ENCODE measurements at places on chromosomes 6 and 20. TPM values are rescaled to one million over a fixed set of nuclear protein-coding genes. Genes with fewer than 3 reads are reported as not detected.
A peak's percentile ranks its signal among the peaks of the same experiment; 100 is the strongest.

DNA sequence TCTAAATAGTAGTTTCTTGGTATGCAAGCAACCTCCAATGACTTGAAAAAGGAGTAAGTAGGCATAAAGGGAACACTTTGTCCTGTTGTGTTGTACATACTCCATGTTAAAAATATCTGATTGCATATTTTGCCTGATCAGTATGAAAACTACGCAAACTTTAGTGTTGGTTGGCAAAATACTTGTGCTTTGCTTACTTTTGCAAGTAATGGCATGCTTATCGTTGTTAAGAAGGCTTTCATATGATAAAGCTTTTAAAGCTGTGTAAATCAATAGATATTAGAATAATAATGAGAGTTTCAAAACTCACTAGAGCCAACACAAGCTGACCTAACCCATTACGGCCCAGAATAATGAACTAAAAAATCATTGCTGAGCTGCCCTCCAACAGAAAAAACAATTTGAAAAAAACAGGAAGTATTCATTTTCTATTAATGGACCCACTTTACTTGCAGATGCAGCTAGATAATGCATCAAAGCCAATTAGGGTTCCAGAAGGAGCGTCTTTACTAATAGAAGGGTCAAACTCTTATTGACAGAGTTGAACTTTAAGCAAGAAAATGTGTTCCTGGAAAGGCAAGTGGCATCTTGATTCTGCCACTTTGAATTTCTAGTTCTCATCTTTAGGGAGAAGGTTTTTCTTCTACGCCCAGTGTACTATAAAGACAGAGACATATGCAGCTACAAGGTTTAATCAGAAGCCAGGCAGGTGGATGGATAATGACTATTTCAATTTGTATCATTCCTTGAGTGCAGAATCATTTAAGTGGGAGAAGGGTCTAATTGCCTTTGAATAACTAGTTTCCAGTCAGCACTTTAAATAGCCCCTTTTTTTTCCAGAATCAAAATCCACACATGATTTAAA lies 82.2 kb downstream of the SNAP25 start:
- DNase-seq = no peak

- no peak for DNase-seq
Observed at GRCh38 chr6:5478380-5478779, 217.1 kb downstream of the FARS2 start.

- no peak for DNase-seq
Observed at GRCh38 chr20:54626126-54626525, 150.7 kb downstream of the DOK5 start.

DNA sequence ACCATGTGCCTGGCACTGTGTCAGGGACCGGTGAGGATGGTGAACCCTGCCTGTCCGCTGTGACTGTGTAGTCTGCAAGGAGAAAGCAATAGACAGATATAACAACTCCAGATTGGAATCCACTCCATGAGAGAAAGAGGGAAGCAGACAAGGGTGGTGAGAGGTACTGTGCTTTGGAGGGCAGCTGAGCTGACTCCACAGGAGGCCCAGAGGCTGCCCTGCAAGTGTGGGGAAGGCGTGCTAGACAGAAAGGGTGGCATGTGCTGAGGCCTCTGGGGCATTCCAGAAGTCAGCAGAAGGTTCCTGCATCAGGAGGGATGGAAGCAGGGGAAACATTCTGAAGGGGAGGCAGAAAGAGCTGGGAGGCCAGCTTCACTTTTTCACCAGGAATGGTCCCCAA lies 39.3 kb upstream of the APCDD1L start:
- no peak for DNase-seq

GRCh38 chr20:34215711-34216381 lies 25.4 kb upstream of the ASIP start:
- DNase-seq = peak; percentile 83

- DNase-seq = peak; percentile 85
Observed at GRCh38 chr20:49484180-49485140, 2.0 kb upstream of the KCNB1 start.

BANF2 gene
- total RNA-seq = not detected

DNA sequence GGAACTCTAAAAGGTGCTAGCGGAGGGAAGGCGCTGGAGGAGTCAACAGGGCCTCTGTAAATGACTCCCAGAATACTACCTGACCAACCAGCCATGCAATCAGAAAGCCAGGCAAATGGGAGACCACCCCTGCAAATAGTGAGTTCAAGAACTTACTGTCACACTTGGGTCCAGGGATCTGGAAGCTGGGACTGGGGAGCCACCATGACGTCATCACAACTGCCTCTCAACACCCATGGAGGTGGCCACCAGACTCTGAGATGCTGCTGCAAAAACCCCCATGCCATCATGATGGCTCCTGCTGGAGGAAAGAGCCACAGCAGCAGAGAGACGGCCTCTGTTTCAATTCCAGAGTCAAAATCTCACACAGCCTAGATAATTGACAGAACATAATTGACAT lies 8.5 kb upstream of the PDYN start:
- no peak for DNase-seq

SNAP25 gene
- 0.13 TPM for total RNA-seq

DNA sequence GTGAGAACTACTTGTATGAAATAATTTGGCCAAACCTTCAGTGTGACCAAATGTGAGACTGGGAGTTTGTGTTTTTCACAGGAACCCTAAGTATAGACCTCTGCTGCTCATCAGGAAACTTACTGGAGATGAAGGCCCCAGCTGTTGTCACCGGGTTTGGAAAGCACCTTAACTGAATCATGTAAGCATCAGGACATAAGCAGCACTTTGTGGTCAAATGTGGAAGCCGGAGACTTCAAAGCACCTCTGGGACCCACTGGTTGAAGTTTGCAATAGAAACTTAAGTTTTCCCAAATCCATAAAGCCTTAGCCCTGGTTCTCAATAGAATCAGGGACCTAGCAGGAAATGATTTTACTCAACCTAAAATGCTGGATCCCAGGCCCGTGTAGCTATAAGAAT lies 14.3 kb downstream of the TTPAL start:
- DNase-seq = no peak

All from heart left ventricle (tissue), 16 donors.